ENCODE measurements at places on chromosomes 11 and 22. TPM values are rescaled to one million over a fixed set of nuclear protein-coding genes. Genes with fewer than 3 reads are reported as not detected.

The MS4A1 gene
- 0.25 TPM for total RNA-seq

DNA sequence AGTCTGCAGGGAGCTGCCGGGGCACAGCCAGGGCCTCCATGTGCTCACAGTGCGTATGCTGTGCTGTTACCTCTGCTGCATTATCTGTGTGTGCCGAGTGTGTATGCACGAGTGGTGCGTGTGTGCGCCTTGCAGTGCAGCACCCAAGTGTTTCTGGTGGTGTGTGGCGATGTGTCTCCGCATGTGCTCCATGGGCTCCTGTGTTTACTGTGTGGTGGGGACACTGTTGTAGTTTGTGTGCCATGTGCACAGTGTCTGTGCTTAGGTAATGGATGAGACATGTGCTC lies 31.4 kb downstream of the KCNC1 start:
- no peaks in the 10 kb centered on the region for H3K36me3 ChIP-seq
- H3K27me3 ChIP-seq = no peaks in the 10 kb centered on the region
- H3K27ac ChIP-seq = no peak overlapping the region
- H3K4me1 ChIP-seq = peaks cover 6% of the 10 kb centered on the region
- H3K4me3 ChIP-seq = no peak overlapping the region

GRCh38 chr22:49760630-49761571 lies 66.8 kb downstream of the BRD1 start:
- H3K4me3 ChIP-seq = no peak overlapping the region
- H3K27ac ChIP-seq = peak overlapping the region; percentile 10
- no peak for DNase-seq
- no peaks in the 10 kb centered on the region for H3K27me3 ChIP-seq
- H3K36me3 ChIP-seq = no peaks in the 10 kb centered on the region

The HOATZ gene
- not detected for total RNA-seq

DNA sequence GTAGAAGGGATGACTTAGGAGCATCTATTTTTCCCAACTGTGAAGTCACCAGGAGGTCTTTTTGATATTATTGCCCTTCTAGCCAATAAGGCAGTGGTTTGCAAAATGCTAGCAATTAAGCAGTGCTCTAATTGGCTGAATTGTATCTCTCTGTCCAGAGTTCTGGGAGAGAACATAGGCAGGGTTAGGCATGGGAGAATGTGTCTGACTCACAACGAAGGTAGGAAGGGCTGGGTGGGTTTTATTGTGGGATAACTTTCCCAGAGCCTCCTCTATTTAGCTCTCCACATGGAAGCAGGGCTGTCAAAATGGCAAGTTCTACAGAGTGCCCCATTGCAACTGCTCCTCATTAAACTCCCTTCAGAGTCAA lies 415.9 kb upstream of the CADM1 start:
- H3K27ac ChIP-seq = no peak overlapping the region
- no peaks in the 10 kb centered on the region for H3K36me3 ChIP-seq
- no peaks in the 10 kb centered on the region for H3K4me1 ChIP-seq
- no peaks in the 10 kb centered on the region for H3K27me3 ChIP-seq
- no peak overlapping the region for H3K4me3 ChIP-seq

The GPR83 gene
- total RNA-seq = 0.39 TPM
